Panc1 (cell line): ENCODE measurements at places on chromosomes 16 and 17. TPM values are rescaled to one million over a fixed set of nuclear protein-coding genes. Genes with fewer than 3 reads are reported as not detected.

GRCh38 chr17:42744283-42744805 is 496 bp downstream of the EZH1 start:
- H3K27me3 ChIP-seq = no peaks in the 10 kb centered on the region
- no peaks in the 10 kb centered on the region for H3K36me3 ChIP-seq
- no peak for DNase-seq
- peak overlapping the region; percentile 70 for H3K4me3 ChIP-seq
- no peaks in the 10 kb centered on the region for H3K4me1 ChIP-seq
- peak overlapping the region; percentile 79 for H3K27ac ChIP-seq

- H3K4me1 ChIP-seq = peaks cover 91% of the 10 kb centered on the region
- no peaks in the 10 kb centered on the region for H3K27me3 ChIP-seq
- H3K27ac ChIP-seq = peak overlapping the region; percentile 83
- no peak overlapping the region for H3K4me3 ChIP-seq
Observed at GRCh38 chr17:77307479-77308198, 166.9 kb downstream of the SEC14L1 start.

DNA sequence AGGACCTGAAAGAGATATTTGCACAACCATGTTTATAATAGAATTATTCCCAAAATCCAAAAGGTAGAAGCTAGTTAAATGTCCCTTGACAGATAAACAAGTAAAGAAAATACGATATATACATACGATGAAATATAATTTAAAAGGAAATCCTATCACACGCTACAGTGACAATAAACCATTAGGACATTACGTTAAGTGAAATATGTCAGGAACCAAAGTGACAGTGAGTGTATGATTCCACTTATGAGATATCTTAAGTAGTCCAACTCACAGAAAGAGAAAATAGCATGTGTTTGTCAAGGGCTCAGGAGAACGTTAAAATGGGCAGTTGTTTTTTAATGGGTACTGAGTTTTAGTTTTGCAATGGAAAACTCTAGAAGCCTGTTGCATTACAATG is 212.7 kb upstream of the PMFBP1 start:
- no peaks in the 10 kb centered on the region for H3K27me3 ChIP-seq
- H3K27ac ChIP-seq = no peak overlapping the region
- no peaks in the 10 kb centered on the region for H3K36me3 ChIP-seq
- no peak for DNase-seq
- H3K4me1 ChIP-seq = no peaks in the 10 kb centered on the region

The KCTD11 gene
- total RNA-seq = 11.0 TPM

The TBC1D28 gene
- not detected for total RNA-seq

The TNFAIP1 gene
- total RNA-seq = 55.8 TPM

- no peak overlapping the region for H3K4me3 ChIP-seq
- no peak for DNase-seq
- H3K36me3 ChIP-seq = no peaks in the 10 kb centered on the region
- H3K27ac ChIP-seq = no peak overlapping the region
- H3K4me1 ChIP-seq = peaks cover 15% of the 10 kb centered on the region
Observed at GRCh38 chr17:79939755-79940458, 95.8 kb downstream of the TBC1D16 start.

DNA sequence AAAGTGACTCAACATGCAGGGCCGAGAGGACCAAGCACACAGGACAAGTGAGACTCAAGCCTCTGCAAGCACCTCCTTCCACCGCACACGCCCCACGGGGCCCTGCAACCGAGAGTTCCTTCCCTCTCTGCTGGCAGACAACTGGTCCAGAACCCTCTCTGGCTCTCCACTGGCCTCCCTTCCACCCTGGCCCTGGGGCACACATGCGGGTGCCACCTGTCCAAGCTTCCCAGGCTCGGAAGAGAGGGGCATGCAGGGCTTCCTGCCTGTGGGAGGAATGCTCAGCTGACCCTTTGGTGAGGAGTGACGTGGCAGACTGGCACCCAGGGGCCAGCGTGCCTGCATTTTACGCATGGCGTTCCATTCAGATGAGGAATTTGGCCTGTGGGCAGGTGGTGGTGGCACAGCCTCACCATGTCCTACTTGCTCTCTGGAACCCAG is 59.8 kb downstream of the PIPOX start:
- no peak for DNase-seq
- no peaks in the 10 kb centered on the region for H3K36me3 ChIP-seq
- H3K4me1 ChIP-seq = peaks cover under 1% of the 10 kb centered on the region; the same call in 1 of the 2 replicates
- no peak overlapping the region for H3K4me3 ChIP-seq
- H3K27me3 ChIP-seq = no peaks in the 10 kb centered on the region

The TBC1D3K gene
- 1.5 TPM for total RNA-seq
